Effector CD8-positive, alpha-beta T cell (primary cell): ENCODE measurements at places on chromosomes 2 and 18.
A peak's percentile ranks its signal among the peaks of the same experiment; 100 is the strongest.

DNA sequence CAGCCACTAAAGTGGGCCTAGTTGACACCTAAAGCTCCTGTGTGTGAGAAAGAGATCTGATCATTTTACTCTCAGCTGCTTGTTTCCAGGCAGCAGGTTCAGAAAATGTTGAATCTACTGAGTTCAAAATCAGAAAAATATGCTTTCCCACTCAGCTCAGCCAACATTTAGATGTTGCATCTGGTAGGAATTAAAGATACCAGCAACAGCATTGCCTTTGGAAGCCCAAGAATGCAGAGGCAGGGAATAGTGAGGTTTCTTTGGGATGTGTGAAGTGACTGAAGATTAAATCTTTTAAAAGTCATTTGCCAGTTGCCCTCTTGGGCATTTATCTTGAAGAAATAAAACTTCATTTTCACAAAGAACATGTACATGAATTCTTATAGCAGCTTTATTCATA, 33.9 kb upstream of the DOCK10 start:
- no peak for DNase-seq

DNA sequence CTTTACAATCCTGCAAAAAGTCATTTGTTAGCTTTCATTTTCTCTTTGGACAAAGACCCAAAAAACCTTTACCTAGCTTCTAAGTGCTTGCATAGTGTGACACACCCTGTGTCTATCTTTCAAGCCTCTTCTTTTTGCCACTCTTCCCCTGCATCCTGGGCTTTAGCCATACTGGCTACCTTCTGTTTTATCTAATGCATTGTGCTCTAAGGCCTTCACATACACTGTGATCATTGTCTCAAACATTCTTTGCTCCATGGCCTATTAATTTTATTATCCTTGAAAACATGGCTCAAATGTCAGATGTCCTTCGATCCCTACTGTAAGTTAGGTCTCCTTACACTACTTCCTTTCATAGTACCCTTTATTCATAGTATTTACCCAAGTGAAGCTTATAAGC, 84.4 kb downstream of the PIK3C3 start:
- no peak for DNase-seq

GRCh38 chr2:23666980-23667357, 260.0 kb downstream of the ATAD2B start:
- no peak for DNase-seq

DNA sequence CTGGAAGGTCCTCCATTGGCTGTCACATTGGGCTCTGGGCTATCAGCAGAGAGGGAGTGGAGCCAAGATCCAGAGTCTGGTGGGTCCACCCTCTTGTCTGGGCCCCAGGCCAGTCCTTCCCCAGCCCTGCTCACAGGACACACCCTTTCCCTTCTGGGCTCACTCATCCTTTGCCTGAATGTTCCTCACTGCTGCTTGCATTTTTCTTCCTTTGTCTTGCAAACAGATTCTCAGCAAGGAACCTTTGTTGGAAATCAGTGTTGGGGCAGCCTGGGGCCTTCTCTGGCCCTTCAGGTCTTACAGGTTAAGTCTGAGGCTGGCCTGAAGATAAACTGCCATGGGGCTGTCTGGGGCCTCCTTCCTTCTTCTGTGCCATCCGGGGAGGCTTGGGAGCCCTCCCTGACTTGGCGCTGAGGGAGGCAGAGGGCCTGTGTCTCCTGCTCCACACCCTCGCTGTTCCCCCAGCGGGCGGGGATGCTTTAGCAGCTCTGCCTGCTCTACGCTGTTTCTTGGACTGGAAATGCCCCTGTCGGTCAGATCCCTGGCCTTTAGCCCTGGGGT, 11.5 kb upstream of the CELF4 start:
- no peak for DNase-seq

- DNase-seq: peak; percentile 16
These were observed 780 bp downstream of the HTRA2 start for GRCh38 chr2:74530239-74531187.

DNA sequence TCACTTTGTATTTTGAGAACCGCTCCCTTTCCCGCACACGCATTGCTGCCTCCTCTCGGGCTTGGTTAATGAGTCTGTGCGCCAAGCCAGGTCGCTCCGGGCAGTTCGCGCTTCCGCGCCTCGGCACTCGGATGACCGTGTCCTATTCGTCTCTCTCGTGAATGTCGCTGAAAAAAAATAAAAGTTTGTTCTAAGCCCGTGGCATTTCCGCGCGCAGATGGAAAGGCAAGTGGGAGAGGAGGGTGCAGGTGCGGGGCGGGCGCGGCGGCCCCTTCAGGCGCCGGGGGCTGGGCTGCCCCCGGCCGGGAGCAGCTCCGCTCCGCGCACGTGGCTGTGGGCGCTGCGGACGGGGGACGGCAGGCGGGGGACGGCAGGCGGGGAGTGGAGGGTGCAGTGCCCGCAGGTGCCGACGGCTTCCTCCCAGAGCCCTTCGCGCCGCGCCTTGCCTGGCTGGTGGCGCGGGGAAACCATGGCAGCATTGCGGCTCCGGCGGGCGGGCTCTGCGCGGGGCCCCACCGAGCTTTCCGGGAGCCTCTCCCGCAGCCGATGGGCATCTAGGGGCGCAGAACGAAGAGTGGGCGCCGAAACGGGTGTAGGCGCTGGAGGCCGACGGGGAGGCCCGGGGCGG, 159.6 kb upstream of the SIX2 start:
- DNase-seq: no peak

DNA sequence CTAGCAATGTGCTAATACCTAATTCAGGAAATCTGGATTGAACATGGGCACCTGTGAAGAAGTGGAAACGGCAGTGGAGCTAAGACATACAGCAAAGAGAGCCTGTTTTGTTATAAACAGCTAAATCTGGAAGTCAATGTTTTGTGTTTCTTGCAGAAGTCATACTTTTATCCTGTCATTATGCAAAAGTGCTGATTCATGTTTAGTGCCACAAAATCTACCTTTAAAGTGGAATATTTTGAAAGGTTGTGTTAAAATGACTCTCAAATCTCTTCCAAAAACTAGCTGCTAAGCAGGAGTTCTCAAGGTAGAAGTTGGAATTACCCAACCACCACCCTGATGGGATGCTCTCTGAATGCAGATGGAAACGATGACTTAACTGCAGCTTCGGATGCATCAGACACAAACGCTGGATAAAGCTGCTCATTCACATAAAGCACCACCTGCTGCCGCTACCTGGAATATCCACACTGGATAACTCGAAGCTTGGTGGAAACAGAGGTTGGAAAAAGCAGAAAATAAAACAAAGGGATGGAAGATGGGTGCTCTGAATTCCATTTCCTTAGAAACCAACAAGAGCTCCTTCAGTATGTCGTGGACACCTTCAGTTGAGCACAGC, 132.6 kb upstream of the ZNF236 start:
- no peak for DNase-seq
